ENCODE measurements at places on chromosomes 16 and 17.

- no peak for DNase-seq
Observed at GRCh38 chr17:81954131-81955057, 6.6 kb downstream of the NOTUM start.

DNA sequence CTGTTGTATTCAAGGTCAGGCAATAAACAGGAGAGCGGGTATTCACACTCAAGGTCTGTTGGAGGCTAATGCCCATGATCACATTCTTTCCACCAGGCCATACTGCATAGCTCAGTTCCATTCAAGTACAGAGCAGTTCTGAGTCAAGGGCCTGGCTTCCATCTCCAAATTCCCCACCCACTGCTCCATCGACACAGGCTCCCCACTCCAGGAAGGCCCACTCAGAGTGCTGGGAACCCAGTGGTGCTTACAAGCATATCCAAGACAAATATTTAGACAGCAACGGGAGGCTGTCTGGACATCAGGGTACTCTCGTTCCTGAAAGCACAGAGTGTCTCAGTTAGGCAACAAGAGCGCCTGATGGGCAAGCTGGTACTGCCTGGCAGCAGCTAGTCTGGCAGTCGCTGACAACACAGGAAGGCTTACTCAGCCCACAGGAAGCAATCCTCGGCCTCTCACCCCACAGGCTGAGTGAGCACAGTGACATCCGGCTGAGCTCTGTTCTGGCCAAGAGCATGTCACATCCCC lies 40.9 kb downstream of the RFFL start:
- DNase-seq: peak; percentile 53

- DNase-seq: no peak
Observed at GRCh38 chr16:64380751-64381150, 741.1 kb downstream of the CDH11 start.

DNA sequence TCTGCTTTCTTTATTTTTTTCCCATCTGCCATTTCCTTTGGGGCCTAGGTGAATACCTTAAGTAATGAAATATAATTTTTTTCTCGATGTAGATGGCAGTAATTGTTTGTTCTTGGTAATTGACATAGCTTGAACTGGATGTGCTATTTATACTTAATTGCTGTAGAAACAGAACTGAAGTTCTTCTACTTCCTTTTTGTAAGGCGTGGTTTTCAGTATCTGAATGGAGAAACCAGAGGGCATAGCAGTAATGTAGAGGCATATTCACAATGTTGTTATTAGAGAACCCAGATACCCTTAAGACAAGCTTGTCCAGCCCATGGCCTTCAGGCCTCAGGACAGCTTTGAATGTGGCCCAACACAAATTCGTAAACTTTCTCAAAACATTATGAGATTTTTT lies 16.4 kb downstream of the ATP6V0A1 start:
- no peak for DNase-seq

GRCh38 chr17:73998653-73999645 lies 204.5 kb upstream of the RPL38 start:
- no peak for DNase-seq

GRCh38 chr17:32876417-32877163 lies at the start of gene MYO1D:
TSS of gene MYO1D (minus strand) at chr17:32877124. CDS start at chr17:32876872, 252 bp downstream.
- peak; percentile 21 for DNase-seq

DNA sequence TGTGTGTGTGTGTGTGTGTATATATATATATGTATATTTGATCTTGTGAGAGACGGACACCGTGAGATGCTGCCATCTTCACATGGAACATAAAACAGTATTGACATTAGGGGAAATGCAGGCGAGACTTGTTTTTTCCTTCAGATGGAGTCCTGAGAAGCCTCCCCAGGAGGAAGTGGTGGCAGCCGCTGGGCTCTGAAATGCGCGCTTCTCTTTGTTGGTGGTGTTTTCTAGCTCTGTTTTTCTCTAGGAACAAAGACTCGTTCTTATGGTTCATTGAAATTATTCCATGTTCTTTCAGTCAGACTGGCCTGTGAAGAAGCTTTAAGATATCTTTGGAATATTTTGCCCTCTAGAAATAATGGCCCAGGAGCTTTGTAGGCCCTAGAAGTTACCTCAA lies 32.9 kb downstream of the SNX29 start:
- no peak for DNase-seq

GRCh38 chr16:67228034-67228785 lies 1.3 kb downstream of the TMEM208 start:
- DNase-seq: no peak

DNA sequence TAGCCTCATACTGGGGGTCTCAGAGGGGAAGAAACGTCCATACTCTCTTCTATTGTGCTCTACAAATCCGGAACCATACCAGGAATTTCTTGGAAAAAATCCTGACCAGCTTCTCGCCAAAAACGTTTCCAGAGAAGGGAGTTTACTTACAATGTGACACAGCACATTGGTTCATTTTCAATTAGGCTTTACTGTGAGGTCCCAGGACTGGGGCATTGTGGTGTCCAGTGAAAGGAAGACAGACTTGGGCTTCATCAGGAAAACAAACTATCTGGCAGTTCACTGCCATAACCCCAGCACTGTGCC lies 14.7 kb downstream of the MPP2 start:
- no peak for DNase-seq

DNA sequence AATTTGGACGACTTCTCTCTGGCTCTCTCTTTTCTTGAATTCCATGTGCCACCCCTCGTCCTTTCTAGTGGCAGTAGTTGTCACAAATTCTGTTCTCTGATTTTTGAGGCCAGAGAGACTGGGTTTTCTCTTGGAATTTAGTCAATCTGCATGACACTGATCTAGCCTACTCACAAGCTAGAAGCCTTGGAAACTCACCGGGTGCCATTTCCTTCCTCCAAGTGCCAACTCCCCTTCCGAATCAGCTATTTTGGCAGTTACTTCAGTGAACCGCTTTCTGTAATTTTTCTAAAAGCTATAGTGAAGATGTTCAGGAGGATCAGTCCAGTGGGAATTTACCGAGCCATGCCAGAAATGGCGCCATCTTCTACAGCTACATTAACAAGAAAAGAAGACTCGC lies 228.9 kb downstream of the PMP22 start:
- no peak for DNase-seq

DNA sequence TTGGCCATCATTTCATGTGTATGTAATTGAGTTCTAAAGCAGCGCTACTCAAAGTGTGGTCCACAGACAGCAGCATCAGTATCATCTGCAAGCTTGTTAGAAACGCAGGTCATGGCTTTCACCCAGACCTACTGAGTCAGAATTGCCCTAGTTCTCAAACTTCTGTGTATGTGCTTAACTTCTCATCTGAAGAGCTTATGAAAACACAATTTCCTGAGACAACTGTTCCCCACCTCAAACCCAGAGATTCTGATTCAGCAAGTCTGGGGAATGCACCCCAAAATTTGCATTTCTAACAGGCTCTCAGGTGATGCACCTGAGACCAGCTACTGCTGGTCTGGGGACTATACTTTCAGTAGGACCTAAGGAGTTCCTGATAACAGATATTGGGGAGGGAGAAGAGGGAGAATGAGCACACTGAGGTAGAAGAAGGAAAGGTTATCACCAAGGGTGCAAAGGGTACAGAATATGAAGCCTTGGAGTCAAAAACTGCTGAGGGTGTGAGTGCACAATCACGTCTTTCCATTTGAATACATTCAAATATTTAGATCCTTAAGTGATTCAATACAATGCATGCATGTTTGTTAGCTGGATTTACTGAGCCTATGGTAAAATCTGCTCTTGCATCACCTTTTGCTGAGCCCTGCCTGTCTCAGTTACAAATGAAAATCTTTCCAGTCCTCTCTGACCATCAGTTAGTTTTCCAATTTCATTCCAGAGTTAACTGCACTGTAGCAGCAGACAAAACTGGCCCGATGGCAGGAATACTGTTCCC lies 29.2 kb upstream of the SKAP1 start:
- DNase-seq: no peak

- peak; percentile 48 for DNase-seq
Observed at GRCh38 chr17:50935221-50935995, 69.3 kb upstream of the TOB1 start.

DNA sequence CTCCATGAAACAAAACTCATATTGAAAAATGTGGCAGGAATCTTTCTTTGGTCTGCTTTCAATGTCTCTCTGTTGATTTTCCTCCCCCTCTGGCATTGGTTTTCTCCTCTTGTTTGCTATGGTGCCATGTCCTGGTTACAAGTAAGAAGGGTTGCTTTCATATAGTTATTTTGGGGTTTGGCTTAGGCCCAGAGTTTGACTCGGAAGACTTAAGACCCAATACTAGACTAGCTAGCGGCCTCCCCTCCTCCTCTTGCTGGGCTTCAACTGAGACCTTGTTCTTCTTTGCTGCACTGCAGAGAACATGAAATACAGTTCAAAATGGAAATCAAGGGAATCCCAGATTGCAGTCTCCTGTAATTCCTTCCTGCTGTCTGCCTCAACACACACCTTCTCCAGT lies 30.0 kb upstream of the CLEC18A start:
- DNase-seq: no peak

DNA sequence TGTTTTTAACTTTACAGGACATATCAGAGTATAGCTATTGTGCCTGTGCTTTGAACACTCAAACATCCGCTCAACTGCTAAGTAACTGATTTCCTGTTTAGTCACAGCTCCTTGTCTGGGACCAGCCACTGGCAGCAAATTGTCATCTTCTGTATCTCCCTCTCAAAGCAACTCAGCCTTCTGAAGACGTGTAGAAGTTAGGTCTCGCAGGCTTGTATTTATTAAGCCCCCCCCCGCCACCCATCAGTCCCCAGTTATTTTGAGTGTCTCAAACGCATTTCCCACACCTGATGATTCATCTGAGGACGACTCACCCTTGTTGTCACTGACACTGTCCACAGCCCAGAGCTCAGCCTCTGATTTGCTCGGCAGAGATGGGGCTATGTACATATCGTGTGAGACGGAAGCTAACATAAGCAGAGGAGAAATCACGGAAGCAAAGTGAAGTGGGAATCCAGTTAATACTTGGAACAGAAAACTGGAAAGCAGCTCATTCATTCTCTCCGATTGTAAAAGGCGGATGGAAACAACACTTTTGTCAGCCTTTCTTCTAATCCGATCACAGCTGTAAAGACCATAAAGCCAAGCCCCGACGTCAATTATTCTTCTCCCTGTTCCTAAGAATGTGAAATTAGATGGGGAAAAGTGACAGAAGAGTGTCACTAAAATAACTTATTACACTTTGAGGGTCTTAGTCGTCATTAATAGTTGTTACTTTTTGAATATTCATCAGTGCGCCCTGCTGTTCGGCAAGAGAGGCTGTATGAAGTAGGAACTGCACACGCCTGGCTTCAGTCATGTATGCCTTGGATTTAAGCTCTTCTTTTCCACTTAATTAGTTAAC lies 64.2 kb downstream of the PITPNC1 start:
- no peak for DNase-seq

DNA sequence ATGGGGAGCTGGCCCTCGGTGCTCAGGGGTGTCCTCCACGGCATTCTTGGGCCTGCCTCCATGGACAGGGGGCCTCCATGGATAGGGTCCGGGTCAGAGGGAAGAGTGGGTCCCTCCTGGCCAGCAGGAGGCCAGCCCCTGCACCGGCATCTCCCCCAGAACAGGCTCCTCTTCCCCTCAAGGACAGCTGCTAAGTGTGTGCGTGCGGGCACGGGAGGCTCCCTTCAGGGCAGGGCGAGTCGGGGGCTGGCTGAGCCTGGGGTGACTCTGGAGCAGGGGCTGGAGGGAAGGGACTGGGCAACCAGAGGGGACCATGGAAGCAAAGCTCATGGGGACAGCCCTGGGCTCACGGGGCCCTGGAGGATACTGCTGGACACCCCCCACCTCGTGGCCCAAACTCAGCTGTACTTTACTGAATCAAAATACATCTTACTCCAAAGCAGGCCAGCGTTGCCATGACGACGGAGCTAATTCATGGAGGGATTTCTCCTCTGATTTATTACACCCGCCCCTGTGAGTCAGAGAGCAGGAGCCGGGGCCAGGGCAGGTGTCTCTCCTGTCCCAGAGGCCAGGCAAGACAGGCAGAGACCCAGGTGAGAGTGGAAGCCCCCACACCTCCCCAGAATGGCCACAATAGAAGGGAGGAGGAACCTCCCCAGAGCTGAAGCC lies 2.1 kb downstream of the CASKIN1 start:
- DNase-seq: no peak

- DNase-seq: no peak
Observed at GRCh38 chr16:1129106-1129960, 23.6 kb upstream of the CACNA1H start.

DNA sequence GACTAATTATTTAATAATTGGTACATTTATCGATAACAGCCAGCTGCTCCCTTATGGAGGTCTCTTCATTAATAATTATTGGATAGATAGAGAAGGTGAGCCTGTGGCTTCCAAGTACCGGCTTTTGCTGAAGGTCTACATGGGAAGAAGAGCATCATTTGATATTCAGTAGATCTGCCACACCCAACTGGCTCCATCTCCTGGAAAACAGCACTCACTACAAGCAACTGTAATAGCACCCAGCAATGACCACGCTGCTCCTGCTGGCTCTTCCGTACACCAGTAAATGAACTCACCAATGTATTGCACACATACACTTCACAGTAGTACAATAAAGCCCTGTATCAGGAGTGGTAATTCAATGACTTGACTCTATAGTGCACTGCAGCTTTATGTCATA lies 19.5 kb downstream of the MARVELD3 start:
- DNase-seq: no peak

DNA sequence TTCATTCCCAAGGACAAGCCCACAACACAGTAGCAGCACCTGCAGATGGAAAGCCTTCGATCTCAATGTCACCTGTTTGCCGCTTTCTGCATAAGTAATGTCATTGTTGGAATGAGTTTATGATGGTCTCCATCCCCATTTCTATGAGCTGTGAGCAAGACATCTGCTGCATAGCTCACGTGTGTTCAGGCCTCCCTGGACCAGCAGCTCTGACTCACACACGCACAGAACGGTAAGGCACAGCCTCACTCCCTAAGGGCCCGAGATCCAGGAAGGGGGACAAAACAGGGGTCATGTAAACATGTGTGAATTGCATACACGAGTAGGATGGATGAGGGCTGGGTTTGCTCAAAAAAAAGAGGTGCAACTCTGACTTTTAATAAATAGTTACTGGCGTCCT lies 223.1 kb downstream of the SOX9 start:
- no peak for DNase-seq

DNA sequence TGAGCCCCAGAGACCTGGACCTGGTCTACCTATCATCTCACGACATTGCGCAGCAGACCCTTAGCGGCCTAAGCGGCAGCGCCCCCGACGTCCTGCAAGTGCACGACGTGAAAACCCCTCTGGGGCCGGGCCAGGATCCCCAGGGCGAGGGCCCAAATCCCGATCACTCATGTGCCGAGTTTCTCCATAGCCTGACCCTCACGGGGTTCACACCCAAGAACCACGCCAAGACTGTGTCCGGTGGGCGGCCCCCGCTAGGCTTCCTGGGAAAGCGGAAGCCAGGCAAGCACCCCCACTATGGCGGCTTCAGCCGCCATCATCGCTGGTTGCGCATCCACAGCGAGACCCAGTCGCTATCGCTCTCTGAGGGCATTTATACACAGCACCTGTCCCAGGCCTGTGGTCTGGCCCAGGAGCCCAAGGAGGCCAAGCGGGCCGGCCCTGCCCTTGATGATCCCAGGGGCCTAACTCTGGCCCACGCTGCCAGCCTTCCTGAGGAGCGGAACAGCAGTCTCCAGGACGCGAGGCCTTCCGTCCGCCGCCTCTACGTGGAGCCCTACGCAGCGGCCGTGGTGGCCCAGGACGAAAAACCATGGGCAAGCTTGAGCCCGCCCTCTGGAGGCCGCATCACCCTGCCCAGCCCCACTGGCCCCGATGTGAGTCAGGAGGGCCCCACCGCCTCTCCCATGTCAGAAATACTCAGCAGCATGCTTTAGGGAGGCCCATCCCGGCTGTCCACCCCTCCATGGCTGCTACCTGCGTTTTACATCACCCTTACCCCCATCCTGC lies 82.8 kb upstream of the NOG start:
- DNase-seq: no peak

GRCh38 chr17:72498364-72499210 lies 377.8 kb downstream of the SOX9 start:
- DNase-seq: no peak

Measured in caudate nucleus (tissue), 63 donors.